ENCODE measurements at places on chromosomes 2 and 18.

DNA sequence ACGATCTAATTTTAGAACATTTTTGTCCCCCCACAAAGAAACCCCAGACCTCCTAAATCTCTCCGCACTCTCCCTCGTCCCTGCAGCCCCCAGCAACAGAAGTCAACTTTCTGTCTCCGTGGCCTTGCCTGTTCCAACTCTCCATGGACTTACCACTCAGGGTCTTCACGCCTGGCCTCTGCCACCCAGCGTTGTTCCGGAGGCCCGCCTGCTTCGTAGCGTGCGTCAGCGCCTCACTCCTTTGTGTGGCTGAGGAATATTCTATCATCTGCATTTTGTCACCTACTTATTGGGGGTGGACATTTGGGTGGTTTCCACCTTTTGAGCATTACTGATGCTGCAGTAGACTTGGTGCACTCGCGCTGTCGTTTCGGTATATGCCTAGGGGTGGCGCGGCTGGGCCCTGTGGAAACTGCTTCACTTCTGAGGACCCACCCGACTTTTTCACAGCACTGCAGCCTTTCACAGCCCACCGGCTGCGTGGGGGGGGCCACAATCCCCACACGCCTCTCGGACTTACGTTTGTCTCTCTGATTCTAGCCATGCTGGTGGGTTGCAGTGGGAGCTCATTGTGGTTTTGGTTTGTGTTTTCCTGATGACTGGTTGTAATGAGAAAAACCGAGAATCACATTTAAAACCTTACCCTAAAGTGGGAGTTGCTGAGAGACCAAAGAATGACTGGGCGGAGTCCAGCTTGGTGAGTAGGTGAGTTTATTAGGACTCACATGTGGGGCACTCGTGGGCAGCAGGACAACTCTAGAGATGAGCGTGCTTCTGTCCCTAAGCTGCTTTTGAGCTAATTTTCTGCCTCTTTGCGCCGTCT lies 1.4 kb upstream of the HSBP1L1 start:
- DNase-seq: no peak

DNA sequence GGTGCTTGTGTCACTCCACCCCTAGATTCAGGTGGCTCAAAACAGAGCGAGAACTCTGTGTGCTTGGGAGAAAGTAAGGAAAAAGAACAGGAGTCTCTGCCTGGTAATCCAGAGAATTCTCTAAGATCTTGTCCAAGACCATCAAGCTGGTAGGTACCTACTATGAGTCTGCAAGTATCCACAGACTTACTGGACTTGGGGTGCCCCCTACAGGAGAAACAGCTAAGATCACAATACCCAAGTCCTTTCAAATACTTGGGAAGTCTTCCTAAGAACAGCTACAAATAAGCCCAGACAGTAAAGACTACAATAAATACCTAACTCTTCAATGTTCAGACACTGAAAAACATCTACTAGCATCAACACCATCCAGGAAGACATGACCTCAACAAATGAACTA lies 1143.6 kb upstream of the ACVR2A start:
- no peak for DNase-seq

GRCh38 chr18:23929362-23929930 lies 85.1 kb upstream of the TTC39C start:
- no peak for DNase-seq

DNA sequence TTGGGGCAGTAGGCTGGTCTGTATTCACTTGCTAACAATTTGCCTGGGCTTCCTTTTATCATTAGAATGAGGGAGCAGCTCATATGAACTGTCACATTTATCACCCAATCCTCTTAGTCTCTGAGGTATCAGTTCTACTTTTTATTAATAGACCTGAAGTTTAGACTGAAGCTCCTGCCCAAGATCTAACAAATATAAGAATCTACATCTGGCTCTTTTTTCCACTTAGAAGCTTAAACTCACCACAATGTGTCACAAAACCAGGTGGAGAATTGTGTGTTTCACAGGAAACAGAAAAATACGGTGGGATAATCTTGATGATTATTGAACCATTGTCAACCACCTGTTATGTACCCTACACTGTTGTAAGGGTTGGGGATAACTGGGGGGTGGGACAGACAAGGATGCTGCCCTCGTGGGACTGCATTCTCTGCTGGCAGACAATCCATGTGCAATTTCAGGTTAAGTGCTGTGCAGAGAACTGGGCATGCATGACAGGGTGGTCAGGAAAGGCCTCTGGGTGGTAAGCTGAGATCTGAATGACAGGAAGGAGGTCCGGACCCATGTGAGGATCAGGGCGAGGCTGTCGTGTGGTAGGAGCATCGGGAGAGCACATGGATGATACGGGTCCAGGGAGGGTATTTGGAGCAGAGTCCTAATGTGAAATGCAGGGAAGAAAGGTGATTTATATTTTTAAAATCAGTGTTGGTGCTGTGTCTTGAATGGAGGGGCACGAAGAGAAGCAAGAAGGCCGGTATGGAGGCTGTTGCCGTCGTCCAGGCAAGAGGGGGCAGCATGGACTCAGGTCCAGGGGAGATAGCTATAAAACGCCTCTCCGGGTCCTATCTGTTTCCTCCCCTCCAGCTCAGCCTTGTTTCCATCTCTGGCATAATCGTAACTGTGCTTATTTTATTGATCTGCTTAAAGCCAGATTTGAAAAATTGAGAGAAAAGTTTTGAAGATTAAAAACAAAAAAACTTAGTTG lies 17.6 kb downstream of the MYL12B start:
- DNase-seq: no peak

GRCh38 chr2:83191316-83191715 lies 1267.8 kb downstream of the SUCLG1 start:
- no peak for DNase-seq

- no peak for DNase-seq
Observed at GRCh38 chr2:190835303-190835930, 45.2 kb upstream of the GLS start.

DNA sequence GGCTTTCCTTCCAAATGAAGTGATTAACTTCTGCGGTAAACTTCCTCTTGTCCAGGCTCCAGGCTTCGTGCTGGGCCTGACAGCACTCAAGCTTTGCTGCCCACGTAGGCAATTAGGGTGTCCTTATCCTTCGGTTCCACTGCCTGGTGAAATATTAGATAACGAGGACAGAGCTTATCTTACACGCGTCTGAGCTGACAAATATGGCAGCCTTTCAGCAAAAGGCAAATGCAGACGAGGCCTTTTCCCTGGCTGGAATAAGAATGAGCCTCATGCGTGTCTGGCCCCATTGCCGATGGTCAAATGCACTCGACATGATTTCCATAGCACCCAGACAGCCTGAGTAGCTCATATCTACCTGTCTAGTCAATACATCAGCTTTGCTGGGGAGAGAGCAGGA lies 141.5 kb downstream of the FAM210A start:
- no peak for DNase-seq

DNA sequence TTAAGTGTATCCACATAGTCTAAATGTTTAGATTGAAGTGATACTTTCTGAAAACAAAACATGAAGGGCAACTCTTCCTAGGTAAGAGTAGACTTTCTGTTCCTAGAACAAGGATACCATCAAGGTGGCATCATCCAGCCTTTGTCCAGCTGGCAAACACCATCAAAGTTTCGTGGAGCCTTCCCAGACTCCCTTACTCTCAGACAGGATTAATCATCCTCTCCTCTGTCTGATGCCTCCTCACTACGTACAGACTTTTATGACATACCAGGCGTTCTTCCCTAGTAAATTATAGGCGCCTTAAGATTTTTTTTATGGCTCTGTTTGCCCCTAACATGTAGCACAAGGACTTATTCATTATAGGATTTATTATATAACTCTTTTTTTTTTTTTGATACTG lies 29.4 kb upstream of the ASNSD1 start:
- DNase-seq: no peak

- no peak for DNase-seq
Observed at GRCh38 chr2:203591642-203592041, 56.5 kb upstream of the RAPH1 start.

GRCh38 chr2:130375291-130376266 lies 19.7 kb downstream of the PTPN18 start:
- no peak for DNase-seq

DNA sequence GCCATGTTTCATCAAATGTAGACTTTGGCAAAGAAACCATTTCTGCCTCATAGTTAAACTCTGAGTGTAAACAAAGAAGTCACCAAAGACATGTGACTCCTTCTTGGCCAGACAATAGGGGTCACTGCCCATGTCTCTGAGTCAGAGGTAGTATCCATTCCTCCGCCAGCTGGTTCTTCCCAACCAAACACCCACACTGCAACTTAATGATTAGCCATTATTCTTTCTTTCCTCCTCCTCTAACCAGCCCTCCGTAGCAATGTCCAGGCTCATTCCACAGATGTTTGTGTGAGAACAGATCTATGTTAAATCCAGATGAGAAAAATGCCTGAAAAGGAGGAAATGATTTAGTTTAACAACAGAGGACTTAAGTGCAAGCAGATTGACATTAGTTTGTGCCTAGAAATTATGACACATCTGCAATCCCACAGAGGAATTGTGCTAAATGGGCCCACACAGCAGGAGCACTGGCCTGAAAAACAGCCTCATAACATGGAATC lies 127.9 kb upstream of the SH3BP4 start:
- no peak for DNase-seq
